Germinal center (tissue), 1 donor: ENCODE measurements at places on chromosomes 11 and 22.

GRCh38 chr11:34570584-34570983 lies 50.3 kb upstream of the EHF start:
- DNase-seq = no peak

DNA sequence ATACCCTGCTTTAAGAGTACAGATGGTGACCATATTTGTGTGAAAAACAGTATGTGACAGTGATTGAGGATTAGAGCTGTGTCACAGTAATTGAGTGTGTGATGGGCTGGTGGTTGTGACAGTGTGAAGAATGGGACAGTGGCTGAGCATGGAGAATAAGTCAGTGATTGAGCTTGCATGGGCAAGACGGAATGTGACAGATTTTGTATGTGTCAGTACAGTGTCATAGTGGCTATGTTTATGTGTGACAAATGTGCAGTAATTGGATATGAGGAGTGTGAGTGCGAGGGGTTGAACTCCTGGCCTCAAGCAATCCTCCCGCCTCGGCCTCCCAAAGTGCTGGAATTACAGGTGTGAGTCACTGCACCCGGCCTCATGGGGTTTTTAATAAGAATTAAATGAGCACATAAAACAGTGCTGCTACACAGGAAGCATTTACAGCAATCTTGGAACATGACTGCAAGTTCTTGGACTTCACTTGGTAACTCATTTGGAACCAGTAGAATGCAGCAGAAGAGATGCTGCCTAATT lies 583 bp upstream of the RRAS2 start:
- DNase-seq = no peak

DNA sequence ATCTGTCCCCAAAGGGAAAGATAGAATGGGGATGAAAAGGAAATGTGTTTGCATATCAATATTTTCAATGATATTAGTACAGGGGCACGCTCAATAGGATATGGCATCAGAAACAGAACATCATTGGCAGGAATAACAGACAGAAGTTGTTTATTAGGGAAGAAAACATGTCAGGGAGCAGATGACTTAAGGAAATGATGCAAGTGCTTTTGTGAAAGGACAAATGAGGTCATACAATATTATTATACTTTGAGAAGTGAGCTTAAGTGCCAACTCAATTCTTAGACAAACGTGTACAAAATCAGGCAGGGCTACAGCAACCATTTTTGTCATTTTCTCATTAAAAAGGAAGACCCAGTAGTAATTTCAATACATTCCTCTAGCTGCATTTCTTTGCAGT lies 388.4 kb downstream of the SOX6 start:
- DNase-seq = no peak

DNA sequence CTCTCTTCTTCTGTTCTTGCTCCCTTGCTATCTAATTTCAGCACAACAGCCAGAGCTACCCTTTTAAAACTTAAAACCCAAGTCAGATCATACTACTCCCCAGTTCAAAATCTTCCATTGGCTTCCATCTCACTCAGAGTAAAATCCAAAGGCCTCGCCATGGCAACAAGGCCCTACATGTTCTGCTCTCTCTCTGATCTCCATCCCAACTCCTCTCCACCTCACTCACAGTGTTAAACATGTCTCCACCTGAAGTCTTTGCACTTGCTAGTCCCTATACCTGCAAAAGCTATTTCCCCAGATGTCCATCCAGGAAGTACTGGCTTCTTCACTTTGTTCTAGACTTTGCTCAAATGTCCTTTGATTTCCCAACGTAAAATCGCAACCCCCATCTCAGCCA lies 3.0 kb upstream of the GRAP2 start:
- DNase-seq = no peak

DNA sequence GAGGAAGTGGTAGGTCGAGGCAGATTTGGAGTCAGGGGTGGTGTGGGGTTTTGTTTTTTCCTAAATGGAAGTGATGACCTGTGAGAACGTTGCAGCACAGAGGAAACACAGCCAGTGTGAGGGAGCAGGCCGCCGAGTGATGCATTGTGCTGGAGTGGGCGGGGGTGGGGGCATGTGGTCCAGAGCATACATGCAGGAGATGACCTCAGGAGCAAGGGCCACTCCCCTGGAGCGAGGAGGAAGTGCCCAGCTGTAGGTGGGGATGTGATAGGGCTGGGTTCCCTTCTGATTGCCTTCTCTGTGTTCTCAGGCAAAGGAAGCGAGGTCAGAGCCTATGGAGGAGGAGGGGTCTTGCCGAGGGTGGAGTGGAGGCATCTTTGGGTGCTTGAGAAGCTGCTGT lies 81.4 kb downstream of the PPP6R3 start:
- no peak for DNase-seq

GRCh38 chr11:47854667-47855066 lies 6.5 kb upstream of the NUP160 start:
- DNase-seq = no peak

DNA sequence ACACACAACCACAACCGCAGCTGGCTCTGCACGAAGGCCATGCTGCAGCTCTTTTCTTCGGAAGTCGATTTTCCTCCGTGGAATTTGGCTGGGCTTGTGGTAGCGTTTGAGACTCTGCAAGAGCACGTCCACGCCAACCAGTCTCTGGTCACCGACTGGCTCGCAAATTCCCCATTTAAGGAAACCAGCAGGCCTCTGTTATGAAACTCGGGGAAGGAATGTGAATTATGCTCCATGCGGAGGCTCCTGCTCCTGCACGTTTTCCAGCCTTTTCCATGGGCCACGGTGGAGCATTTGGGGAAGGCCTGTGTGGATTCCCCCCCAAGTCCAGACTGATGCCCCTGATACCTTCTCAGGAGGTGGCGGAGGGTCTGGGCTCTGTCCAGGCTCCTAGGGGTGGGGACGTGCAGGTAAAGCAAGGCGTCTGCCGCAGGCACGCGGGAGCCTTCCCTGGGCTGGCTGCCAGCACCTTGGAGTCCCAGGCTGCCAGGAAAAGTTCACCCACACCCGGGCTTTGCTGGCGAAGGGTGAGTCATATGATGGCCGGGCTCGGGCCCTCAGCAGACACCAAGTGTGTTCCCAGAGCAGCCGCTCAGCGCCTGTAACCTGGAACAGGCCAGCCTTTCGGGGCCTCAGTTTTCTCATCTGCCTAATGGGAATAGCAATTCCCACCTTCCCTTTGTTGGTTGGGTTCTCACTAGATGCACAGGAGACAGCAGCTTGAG lies 41.9 kb downstream of the LRP5 start:
- DNase-seq = no peak

DNA sequence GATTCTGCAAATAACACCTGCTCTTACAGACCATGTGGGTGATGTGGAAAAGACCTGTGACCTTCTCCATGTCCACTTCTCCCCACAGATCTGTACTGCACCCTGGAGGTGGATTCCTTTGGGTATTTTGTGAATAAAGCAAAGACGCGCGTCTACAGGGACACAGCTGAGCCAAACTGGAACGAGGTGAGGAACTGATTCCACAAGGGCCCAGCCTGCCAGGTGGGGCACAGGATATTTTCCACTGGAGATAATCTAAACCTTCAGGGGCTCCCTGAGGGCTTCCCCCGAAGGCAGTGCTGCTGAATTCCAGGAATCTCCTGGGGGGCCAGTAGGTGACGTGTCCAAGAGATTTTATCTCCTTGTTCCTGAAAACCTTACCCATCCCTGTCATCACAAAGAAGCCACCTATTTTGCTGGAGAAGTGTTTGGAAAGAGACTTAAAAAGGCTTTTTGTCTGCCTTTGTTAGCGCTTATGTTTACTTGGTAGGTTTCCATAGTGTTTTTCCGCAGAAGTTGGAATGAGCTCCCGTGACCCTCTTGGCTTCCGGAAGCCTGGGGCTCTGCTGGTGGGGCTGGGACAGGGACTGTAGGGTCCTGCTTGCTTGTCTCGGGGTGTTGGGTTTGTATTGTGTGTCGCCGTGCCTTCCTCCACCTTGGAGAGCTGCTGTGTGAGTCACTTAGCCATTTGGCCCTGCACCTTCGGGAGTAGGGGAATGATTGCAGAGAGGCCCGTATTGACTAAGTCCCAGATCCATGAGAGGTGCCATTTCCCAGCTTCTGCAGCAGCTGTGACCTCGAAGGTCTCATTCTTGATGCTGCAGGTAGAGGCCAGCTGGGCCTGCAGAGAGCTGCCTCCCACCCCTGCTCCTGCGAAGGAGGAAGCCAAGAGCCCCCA lies 112.4 kb downstream of the BCR start:
- DNase-seq = no peak

GRCh38 chr11:46972343-46972742 lies 35.8 kb downstream of the CSTPP1 start:
- no peak for DNase-seq

GRCh38 chr11:63829823-63830489 lies 9.0 kb upstream of the MARK2 start:
- no peak for DNase-seq

DNA sequence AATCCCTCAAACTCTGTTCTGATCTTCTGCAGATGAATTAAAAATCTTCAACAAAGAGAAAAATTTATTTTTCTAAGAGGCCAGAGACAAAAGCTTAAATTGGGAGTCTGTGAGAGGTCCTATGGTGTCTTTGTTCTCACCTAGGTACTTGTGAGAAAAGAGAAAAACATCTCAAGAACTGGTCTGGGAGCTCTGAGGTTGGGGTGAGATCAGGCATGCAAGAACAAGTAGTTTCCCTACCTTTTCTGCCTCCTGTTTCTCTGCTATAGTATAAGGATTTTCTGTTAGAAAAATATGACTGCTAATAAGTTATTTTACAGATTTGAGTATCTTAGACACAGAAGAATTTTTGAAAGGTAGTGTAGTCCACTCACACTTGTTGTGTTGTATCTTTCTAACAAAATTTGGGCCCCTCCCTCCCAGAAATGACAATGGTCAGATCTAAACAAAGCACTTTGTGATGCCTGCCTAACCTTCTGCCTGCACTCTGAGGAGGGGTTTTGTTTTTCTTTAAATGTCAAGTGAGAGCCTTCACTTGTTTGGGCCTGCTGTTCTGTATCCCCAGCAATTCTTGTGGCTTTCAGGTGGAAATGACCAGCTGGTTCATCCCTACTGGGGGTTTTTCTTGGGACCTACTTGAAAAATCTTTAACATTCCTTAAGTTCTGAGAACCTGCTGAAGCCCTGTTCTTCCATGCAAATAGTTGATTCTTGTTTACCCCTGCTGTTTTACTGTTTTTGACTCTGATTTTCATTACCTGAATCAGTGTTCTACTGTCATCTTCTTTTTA lies 13.6 kb upstream of the OR51S1 start:
- no peak for DNase-seq

GRCh38 chr11:97325693-97326092 lies 935.9 kb downstream of the JRKL start:
- DNase-seq = no peak

DNA sequence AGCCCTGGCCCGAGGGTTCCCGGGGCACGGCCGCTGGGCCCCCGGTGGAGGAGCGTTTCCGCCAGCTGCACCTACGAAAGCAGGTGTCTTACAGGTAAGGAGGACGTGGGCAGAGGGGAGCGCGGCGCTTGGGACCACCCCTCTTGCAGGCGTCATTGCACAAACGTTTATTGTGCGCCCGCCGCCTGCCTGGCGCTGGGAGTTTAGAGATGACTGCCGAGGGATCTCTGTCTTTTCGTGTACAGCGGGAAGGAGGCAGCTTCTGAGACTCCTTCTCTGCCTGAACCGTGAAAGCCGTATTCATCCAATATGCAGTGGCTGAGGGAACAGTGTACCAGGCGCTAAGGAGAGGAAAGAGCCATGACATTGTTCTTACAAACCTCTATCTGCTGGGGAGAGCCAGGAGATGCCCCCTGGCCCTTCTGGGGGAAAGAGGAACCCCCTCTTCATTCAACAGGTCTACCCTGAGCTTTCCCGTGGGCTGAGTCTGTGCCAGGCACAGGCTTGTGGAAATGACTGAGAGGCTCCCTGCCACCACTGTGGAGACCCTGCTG lies 13.8 kb upstream of the DGKZ start:
- no peak for DNase-seq

- DNase-seq = no peak
Observed at GRCh38 chr11:48002561-48002960, 22.2 kb downstream of the PTPRJ start.

- DNase-seq = no peak
Observed at GRCh38 chr11:112465433-112466024, 204.9 kb upstream of the PLET1 start.

- DNase-seq = no peak
Observed at GRCh38 chr11:35717043-35717442, 54.5 kb downstream of the TRIM44 start.

DNA sequence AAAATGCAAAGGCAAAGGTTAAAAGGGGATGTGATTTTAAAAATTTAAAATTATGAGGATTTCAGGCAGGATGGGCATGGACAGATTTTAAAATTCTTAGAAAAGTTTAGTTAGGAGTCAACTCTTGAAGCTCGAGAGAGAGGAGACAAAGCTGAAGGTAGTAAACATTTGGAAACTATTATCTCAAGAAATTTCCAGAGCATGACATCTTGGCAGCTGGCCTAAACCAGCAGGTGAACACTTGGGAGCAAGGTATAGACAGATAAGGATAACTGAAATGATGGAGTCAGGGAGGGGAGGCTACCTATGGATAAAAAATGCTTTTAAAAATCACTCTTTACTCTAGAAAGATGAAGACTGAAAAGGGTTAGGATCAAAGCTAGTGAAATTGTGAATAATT lies 13.7 kb downstream of the POU2AF3 start:
- DNase-seq = no peak

DNA sequence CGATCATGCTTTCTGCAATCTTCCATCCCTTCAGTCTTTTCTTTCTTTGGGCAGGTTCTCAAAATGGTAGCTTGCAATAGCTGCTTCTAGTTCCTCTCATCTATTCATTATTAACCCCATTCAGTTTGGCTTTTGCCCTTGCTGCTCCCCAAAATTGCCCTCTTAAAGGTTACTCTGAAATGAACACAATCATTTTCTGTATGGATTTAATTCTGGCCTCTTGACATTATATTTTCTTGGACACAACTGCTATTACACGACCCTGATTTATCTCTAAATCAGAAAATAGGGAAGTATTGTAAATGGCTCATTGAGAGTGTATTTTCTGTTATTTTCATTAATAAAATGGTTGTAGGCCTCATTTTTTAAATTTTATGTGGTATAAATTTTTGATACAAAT lies at the start of gene ANGPTL5:
Gene ANGPTL5 (minus strand): TSS at position 101 of the 400 bp plus-strand sequence. CDS start 8,613 bp downstream, outside the sequence.
- DNase-seq = no peak

DNA sequence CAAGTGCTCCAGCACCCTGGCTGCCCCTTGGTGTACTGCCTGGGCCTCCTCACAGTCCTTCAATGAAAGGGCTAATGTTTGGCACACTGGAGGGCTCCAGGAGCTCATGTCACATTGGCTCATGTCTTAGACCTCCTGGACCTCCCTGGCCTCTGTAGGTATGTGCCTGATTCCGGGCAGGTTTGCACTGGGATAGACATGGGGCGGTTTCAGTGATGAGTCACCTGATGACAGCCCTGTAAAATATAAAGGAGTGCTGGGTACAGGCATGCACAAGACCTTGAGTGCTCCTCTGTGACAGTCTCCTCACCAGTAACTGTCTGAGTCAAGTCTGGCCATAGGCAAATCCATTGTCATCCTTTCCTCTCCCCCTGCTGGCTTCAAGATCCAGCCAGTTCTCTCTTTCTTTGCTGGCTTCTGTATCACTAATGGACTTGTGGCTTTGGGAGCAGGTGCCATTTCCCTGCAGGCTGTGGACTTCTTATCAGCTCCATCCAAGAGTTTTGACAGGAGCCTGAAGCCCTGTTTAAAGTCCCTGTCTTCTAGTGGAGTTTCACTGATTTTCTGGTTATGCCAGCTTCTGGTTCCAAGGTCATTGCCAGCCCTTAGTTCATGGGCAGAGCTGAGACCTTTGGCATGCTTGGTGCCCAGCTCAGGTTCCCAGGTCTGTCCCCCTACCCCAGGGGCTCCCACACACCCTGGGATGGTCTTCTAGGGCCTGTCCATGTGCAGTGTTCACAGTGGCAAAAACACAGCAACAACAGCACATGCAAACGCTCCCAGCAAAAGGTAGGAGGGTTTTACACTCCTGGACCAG lies 22.7 kb upstream of the P2RY2 start:
- DNase-seq = no peak
